ENCODE measurements at places on chromosomes 5 and 9. TPM values are rescaled to one million over a fixed set of nuclear protein-coding genes. Genes with fewer than 3 reads are reported as not detected.

GRCh38 chr5:160451281-160451680 lies 29.6 kb downstream of the PTTG1 start:
- peaks cover 6% of the 10 kb centered on the region for H3K4me1 ChIP-seq
- no peaks in the 10 kb centered on the region for H3K36me3 ChIP-seq
- no peak overlapping the region for H3K4me3 ChIP-seq
- H3K27ac ChIP-seq, result no peak overlapping the region

DNA sequence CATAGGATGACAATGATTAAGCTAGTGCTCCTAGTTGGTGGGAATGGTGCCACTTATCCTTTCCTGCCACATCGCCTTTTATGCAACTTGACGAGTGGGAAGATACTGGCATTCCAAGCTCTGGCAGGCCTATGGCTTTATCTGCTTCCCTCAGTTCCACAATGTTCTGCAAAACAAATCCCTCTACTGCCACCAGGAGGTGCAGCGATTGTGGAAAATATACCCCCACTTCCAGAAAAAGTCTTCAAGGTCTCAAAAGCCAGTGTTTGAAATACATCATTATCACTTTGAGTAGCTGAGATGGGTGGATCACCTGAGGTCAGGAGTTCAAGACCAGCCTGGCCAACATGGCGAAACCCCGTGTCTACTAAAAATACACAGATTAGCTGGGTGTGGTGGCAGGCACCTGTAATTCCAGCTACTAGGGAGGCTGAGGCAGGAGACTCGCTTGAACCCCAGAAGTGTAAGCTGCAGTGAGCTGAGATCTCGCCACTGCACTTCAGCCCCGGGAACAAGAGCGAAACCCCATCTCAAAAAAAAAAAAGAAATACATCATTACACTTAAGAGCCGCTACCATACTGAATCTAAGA lies 3.4 kb downstream of the CLINT1 start:
- no peaks in the 10 kb centered on the region for H3K36me3 ChIP-seq
- no peak overlapping the region for H3K4me3 ChIP-seq
- H3K27ac ChIP-seq, result peak overlapping the region; percentile 42
- H3K4me1 ChIP-seq, result peaks cover 61% of the 10 kb centered on the region
- no peak for DNase-seq
- H3K27me3 ChIP-seq, result peaks cover 5% of the 10 kb centered on the region

PROB1 gene
- polyA plus RNA-seq, result 0.39 TPM

DNA sequence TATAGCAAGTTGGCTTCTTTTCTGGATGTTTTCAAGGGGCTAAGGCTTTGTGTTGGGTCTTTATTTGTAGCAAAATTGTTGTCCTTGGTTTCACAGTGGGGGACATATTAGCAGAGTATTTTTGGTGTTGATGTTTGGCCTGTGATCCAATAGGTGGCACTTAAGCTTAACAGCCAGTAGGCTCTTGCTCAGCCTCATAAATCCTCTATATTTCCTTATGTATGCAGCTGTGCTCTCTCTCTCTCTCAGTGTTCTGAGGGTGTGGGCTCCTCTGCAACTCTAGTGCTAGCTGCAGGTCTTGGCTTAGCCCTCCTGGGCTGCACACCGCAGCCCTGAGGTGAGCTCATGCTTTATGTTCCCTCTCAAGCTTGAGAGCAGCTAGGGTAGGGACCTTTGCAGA lies 195.0 kb upstream of the GHR start:
- peaks cover under 1% of the 10 kb centered on the region for H3K27me3 ChIP-seq
- no peaks in the 10 kb centered on the region for H3K4me1 ChIP-seq
- H3K27ac ChIP-seq, result no peak overlapping the region
- no peak for DNase-seq

- no peaks in the 10 kb centered on the region for H3K36me3 ChIP-seq
- H3K4me3 ChIP-seq, result no peak overlapping the region
- H3K4me1 ChIP-seq, result no peaks in the 10 kb centered on the region
- H3K27me3 ChIP-seq, result no peaks in the 10 kb centered on the region
These were observed 360.1 kb upstream of the C9orf72 start for GRCh38 chr9:27933210-27934025.

NR2F1 gene
- not detected for polyA plus RNA-seq

OR13C8 gene
- not detected for polyA plus RNA-seq
